Hematopoietic multipotent progenitor cell treated with erythropoietin and hydrocortisone succinate and interleukin-3 and kit ligand, for 17 days (in vitro differentiated cells): ENCODE measurements at places on chromosomes 3 and 15.
A peak's percentile ranks its signal among the peaks of the same experiment; 100 is the strongest.

GRCh38 chr3:23752126-23752525 is 53.6 kb upstream of the UBE2E1 start:
- no peak for DNase-seq

DNA sequence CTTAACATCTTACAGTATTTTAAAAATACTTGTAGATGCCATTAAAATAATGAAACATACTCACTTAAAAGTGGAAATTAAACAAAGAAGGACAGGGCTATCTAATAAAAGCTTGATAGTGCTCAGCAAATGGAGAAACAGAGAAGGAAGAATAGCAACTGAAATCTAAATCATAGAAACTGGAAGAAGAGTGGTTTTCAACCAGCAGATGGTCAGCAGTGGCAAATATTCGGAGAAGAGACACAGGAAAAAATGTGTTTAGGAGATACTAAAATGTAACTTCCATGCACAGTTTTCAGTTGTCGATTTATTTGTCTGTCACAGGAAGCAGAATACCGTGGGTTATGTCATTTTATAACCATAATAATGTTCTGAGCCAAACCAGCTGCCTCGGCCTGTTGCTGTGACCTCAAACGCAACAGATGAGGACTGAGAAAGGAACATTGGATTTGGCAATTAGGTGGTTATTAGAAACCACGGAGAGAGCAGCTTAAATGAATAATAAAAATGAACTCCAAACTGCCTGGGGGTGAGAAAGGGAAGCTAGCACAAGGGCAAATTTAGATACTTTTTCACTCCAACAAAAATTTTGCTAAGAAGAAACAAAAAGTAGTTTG is 246.6 kb upstream of the KCNMB2 start:
- no peak for DNase-seq

GRCh38 chr3:185824051-185825005 is 514 bp downstream of the IGF2BP2 start:
- peak; percentile 42 for DNase-seq

DNA sequence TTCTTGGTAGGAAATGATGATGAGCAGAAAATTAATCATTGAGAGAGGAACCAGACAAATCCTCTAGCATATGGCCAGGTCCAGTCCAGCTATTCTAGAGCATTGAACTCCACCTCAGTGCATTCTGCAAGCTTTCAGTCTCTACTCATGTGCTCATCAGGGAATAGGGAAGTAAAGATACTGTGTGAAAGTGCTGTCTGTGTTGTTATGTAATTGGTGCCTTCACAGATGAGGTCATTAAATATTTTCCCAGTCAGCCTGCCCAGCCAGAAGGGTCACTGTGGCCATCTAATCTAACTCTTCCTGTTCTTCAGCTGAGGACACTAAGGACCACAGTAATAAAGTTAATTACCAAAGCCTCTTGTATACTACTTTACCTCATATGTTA is 28.2 kb downstream of the C3orf62 start:
- no peak for DNase-seq

DNA sequence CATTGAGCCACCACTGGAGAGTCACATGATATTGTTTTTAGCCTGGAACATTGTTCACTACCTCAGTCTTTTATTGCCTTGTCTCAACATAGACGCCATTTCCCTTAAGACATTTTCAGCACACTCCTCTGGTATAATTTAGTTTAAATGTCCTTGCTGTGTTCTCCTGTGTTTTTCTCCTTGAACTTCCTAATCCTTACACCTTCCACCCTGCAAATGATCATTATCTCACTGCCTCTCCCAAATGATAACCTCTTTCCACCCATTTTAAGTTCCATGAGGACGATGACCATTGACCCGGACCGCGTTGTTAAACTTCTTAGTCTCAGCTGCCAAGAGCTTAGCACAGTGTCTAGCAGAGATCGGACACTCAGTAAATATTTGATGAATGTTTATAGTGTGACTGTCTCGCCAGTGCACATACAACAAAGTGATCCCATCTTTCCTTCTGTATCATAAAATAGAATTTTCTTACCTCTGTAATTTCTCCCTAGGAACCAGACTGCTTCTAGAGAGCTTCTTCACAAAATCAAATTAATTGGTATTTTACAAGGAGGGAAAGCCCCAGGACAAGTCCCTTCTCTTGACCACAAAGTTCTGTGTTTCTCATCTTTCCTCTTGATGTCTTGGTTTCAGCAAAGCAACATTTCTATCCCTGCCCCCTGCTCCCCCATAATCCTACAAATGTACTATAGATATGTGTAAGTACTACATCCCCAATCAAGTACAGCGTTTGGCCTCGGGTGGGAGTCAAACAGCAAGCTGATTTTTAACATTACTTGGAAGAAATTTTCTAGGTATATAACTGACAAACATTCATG is 429.6 kb downstream of the LPP start:
- no peak for DNase-seq

GRCh38 chr15:68834346-68834745 is 13.7 kb upstream of the ANP32A start:
- no peak for DNase-seq

DNA sequence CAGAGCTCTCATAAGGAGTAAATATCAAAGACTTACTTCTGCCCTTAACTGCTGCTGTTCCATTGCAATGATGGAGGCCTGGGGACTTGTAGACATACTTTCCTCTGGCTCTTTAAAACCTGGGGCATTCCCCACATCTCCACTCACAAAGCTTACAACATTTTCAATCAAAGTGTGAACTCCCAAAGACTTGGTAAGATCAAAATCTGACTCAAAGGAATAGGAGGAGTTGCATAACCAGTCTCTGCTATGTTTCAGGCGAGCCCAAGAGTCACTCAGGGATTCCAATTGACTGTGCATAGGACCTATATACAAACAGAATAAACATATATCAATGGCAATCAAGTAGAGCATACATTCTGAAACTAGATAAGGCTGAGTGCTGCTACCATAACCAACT is 101.5 kb downstream of the FBXL22 start:
- no peak for DNase-seq

- no peak for DNase-seq
Observed at GRCh38 chr15:91679447-91679846, 174.1 kb upstream of the SLCO3A1 start.

- DNase-seq, result peak; percentile 29
Observed at GRCh38 chr3:136343873-136344555, 93.9 kb downstream of the PCCB start.
